NB4 (cell line): ENCODE measurements at places on chromosomes 16 and 17.
A peak's percentile ranks its signal among the peaks of the same experiment; 100 is the strongest.

DNA sequence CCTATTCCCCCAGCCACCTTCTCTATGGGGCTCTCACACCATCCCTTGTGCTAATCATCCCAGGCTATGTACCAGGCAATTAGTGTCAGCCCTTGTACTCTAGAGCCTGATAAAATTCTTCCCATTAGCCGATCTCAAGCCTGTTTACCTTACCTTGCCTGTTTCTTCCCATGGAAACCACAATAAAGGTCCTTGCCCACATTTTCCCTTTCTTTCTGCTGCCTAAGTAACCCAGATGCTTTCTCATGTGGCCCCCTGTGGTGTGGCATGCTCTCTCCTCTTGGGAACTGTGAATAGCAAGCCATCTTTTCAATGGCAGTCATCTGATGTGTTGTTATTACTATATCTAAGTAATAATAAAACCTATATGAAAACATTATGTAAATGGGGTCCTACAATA is 265.8 kb upstream of the ELAC2 start:
- no peak for DNase-seq

DNA sequence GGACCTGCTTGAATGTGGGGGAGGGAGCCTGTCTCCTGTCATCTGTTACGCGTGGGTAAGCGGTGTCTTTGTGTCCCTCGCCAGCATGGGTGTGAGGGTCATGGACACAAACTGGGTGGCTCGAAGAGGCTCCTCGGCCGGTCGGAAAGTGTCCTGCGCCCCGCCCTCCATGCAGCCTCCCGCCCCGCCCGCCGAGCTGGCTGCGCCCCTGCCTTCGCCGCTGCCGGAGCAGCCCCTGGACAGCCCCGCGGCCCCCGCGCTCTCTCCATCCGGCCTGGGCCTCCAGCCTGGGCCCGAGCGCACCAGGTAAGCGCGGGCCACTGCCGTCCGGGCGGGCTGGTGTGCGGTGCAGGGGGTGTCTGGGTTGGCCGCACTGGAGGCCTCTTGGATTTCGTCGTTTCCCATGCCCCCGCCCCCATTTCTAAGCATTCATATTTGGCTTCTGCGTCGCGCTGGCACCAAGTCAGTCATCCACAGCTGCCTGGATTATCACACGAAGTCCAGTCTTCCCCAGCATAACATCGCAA is 43.8 kb downstream of the ELAC2 start:
- DNase-seq: no peak

- peak; percentile 49 for DNase-seq
Measured at GRCh38 chr17:81685108-81685507, 1.3 kb downstream of the HGS start.

DNA sequence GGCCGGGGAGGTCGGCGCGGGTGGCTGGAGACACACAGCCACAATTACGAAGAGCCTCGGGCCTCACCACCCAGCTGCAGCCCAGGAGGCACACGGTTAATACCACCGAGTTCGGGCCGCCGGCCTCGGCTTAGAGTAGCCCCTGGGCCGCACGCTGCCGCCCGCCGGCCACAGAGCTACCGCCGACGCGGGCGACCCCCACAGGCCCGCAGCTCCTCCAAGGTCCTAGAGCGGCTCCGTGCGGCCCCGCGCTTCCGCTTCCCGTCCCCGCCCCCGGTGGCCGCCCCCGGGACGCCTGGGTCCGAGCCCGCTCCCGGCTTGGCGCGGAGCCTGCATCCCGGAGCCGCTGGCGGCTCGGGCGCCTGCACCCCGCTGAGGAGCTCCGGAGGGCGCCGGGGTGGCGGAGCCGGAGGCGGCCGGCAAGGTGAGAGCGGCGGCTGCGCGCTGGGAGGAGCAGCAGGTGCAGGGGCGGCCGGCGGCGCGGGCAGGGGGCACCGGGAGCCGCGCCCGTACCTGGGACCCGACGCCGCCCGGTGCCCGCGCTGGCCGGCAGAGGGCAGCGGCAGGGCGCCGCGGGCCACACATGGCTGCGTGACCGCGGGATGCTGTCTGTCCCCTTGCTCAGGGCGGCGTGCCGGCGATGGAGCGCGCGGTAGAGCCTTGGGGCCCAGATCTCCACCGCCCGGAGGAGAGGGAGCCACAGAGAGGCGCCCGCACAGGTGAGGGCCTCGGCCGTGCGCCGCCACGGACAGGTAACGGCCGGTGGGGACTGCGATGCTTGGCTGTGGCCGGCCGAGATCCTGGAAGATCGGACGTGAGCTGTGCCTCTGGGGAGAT is at the start of gene ZNF48:
Gene ZNF48 (plus strand): TSS at position 266 of the 837 bp plus-strand sequence. CDS start 375 bp downstream, at position 641.
- peak; percentile 92 for DNase-seq

GRCh38 chr16:4936181-4936990 is 562 bp downstream of the PPL start:
- DNase-seq: no peak

DNA sequence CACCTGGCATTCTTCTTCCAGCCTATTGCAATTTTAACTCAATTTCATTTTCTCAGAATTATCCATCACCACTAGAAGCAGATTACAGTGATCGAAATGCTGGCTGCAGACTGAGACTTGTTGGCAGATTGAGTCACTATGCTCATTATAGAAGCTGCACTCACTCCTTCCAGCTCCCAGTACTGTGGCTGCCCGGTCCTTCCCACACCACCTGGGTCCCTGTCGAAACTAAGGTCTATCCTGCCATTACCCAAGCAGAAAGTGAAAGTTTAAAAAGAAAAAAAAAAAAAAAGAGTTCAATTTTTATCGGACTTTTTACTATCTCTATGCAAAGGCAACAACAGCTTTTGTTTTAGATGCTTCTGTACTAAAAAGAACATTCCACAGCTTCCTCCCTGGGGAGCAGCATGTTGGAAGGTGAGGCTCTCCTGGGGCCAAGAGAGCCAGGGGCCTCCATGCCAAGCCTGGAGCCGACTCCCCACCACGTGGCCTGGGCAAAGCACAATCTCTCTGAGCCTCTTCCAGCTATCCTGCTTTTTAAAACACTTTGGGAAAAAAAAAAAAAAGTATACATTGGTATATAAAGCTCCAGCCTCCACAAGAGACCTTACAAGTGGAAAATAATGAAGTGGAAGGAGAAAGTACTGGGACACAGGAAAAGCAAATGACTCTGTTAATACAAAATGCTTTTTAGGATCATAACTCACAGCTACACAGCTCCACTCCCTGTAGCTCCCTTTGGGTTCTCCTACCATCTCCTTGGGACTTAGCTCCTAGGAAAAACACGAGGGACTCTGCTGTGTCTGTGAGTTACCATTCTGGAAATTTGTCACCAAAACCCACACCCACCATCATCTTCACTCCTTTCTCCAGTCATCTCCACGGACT is 77.8 kb downstream of the USP31 start:
- DNase-seq: no peak

DNA sequence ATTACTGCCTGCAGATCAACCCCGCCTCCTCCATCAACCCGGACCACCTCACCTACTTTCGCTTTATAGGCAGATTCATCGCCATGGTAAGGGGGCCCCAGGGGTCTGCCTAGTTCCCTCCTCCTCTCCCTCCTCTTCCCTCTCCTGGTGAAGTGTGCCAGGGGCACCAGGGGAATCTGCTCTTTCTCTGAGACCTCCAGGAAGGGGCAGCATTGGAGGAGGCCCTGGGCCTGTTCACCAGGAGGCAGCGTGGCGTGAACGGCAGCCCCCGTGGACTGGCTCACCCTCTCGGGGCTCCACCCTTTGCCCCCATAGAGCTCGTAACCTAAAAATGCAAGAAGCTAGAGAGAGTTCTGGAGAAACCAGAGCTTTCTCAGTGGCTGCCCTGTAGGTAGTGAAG is 17.1 kb upstream of the CLEC18A start:
- no peak for DNase-seq

GRCh38 chr16:64408699-64409098 is 713.2 kb downstream of the CDH11 start:
- DNase-seq: no peak

GRCh38 chr17:66813296-66813695 is 21.6 kb upstream of the CACNG5 start:
- DNase-seq: no peak

- no peak for DNase-seq
Measured at GRCh38 chr17:6248061-6248460, 177.9 kb downstream of the WSCD1 start.

DNA sequence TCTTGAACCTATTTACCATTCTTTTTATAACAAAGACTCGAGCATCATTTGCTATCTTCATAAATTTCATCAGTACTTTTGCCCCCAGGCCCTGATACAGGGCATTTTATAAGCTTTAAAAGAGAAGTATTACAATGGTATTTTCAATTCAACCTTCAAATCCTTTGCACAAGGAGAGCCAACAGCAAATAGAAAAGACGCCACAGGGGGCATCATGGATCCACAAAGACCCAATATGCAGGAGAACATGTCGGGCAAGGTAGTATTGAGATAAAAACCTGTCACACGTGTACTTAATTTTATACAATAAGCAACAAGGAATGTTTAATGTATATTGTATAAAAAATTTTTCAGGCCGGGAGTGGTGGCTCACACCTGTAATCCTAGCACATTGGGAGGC is 10.2 kb downstream of the MAP3K14 start:
- DNase-seq: no peak

DNA sequence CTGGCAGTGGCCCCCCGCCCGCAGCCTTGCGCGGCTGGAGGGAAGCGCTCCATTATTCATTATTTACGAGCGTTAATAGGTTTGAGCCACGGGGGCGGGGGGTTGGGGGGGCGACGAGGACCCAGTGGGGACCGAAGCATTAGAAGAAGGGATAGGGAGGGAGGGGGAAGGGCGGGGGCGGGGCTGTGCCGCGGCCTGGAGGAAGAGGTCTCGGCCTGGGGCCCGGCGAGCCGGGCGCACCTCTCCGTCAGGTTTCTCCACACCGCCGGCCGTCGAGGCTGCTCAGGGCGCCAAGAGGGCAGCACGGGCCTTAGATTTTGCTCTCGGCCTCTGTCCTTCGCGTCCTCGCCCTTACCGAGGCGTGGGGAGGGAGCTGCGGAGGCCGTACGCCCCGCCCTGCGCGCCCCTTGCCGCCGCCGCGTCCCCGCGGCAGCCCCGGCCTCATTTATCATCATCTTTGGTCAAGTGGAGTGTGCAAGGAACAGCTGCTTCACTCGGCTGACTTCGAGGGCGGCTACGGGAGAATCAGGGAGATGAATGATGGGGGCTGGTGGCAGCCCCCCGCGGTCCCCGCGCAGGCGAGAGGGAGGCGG is 54.2 kb downstream of the SREBF1 start:
- peak; percentile 38 for DNase-seq

DNA sequence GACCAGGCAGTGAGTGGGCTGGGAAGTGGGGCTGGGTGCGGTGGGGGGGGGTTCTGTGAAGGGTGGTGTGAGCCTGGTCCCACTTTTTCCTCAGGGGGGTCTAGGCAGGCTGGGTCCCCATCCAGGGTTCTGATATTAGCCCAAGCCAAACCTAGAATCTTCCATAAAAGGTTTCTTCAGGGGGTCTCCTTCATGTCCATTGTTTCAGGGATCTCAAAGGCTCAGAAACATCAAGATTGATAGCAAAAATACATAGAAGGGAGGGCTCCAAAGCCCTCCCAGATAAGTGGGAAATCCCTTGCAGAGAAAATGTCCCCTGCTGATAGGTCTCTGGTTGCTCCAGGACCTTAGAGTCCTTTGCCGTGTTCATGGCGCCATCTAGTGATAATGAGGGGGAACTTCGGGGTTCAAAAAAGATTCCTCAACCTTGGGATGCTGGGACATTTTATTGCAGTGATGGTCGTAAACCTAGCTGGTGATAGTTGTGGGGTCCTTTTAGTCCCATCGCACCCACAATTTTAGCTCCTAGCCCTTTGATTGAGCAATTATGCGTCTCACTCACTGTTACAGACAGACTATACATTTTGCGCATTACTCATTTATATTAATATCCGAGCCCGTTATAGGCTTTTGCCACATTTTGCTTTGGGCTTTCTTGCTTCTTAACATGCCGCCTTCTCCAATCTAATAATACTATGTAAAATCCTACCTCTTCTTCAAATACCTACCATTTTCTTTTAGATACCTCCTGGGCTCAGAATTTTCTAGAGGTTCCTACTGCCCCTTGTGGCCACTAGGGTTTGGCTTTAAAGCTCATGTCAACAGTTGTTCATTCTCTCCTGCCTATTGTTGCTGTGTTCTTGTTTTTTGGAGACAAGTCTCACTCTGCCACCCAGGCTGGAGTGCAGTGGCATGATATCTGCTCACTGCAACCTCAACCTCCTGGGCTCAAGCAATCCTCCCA is 35.1 kb downstream of the IGF2BP1 start:
- peak; percentile 82 for DNase-seq

- DNase-seq: peak; percentile 72
Measured at GRCh38 chr16:70737377-70738082, 51.7 kb upstream of the MTSS2 start.

DNA sequence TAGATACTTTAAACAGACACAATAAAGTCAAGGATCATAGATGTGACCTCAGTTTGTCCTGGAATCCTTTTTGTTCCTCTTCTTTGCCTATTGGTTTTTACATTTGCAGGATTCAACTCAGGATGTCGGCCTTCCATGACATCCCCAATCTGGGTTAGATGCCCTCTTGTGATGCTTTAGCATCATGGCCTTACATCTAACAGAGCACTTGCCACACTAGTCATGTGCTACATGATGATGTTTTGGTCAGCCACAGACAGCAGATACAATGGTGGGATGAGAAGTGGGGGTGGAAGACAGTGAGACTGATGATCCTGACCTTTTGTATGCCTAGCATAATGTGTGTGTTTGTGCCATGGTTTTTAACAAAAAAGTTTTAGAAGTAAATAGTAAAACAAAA is 1.8 kb upstream of the SYNRG start:
- DNase-seq: peak; percentile 12

GRCh38 chr17:79951361-79952264 is 84.1 kb downstream of the TBC1D16 start:
- peak; percentile 20 for DNase-seq

DNA sequence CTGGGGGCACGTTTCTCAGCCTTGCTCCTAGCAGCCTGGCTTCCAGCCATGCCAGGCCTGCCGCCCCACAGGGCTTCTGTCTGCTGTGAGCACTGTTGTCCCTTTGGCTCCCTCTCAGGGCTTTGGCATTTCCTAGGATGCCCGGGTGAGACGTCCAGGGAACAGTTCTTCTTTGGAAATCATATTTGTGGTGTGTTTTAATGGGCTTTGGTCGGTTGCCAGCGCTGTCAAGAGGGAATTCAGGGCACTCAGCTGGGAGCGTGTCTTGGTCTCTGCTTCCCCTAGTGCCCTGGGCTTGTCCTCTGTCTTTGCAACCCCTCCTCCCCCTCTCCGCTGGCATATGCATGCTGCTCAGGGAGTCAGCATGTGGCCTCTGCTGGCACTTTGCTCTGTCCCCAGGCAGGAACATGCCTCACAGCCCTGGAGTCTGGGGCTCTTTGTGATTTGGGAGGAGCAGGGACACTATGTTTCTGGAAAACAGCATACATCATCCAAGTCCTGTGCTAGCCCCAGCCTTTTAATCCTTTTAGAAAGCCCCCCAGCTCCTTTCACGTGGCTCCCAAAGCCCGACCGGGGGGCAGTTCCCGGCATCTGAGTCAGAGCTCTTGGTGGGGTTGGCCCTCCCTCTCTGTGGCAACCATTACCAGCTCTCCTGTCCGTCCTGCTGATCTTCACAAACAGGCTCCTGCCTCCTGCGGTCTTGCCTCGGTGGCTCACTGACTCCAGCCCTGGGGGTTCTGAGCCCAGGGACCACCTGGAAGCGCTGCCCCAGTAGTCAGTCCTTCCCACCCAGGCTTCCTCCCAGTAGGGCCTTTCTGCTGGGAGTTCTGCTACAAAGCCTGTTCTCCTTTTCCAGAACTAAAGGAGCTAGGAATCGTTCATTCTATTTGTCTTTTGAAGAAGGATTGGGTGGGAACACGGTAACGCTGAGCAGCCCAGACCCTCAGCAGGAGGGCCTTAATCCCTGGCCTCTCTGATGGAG is 26.7 kb downstream of the SAP30BP start:
- no peak for DNase-seq

GRCh38 chr16:50706250-50706649 is 12.8 kb downstream of the NOD2 start:
- DNase-seq: no peak

- no peak for DNase-seq
Measured at GRCh38 chr17:82435601-82436583, 14.7 kb downstream of the CYBC1 start.
